Cardiac septum (tissue), 1 donor: ENCODE measurements at places on chromosomes 12 and 14.

GRCh38 chr14:61101803-61102548, 120.9 kb downstream of the SLC38A6 start:
- no peak for DNase-seq

- no peak for DNase-seq
These were observed 66.9 kb downstream of the FUT8 start for GRCh38 chr14:65479386-65479785.

- DNase-seq: no peak
These were observed 24.0 kb downstream of the FGF6 start for GRCh38 chr12:4421590-4422031.

GRCh38 chr14:76926521-76927251, 100.5 kb downstream of the LRRC74A start:
- no peak for DNase-seq

- DNase-seq: no peak
These were observed 881 bp upstream of the PUS1 start for GRCh38 chr12:131928080-131928710.
